Putamen (tissue), 1 donor: ENCODE measurements at places on chromosomes 3 and 15.
A peak's percentile ranks its signal among the peaks of the same experiment; 100 is the strongest.

DNA sequence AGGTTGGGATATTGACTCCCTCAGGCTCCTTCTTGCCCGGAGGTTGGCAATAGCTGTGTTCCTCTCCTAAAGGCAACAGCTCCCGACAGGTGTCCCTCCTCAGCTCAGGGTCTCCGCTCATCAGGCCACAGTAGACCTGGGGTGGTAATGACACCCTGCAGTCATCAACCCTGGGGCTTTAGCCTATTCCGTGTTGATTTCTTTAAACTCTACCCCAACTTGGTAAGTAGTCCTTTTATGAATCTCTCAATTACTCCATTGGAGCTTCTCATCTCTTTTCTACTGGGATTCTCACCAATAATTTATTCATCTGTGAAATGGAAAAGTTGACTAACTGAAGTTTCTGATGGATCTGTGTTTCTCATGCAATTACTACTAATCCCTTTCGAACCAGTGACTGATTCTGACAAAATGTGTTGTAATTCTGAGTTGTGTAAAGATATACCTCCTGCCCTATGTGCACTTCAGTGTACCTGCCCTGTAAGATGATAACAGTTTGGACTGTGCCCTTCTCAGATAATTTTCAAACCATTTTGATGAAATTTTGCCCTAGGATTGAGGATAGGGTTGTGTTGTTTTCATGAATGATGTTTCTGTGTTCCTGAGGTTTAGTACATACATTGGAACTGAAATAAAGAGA, 89.7 kb downstream of the RPL39L start:
- DNase-seq = no peak

GRCh38 chr15:26632500-26632899, 140.4 kb downstream of the GABRB3 start:
- peak; percentile 25 for DNase-seq

GRCh38 chr3:72451841-72452240, 396.4 kb downstream of the SHQ1 start:
- DNase-seq = no peak

- DNase-seq = peak; percentile 70
Observed at GRCh38 chr3:138347960-138348753, at the start of gene MRAS. MRAS (plus strand) TSS chr3:138348579; CDS start chr3:138372884, 24,305 bp downstream.
